ENCODE measurements at places on chromosomes 1 and 21.

DNA sequence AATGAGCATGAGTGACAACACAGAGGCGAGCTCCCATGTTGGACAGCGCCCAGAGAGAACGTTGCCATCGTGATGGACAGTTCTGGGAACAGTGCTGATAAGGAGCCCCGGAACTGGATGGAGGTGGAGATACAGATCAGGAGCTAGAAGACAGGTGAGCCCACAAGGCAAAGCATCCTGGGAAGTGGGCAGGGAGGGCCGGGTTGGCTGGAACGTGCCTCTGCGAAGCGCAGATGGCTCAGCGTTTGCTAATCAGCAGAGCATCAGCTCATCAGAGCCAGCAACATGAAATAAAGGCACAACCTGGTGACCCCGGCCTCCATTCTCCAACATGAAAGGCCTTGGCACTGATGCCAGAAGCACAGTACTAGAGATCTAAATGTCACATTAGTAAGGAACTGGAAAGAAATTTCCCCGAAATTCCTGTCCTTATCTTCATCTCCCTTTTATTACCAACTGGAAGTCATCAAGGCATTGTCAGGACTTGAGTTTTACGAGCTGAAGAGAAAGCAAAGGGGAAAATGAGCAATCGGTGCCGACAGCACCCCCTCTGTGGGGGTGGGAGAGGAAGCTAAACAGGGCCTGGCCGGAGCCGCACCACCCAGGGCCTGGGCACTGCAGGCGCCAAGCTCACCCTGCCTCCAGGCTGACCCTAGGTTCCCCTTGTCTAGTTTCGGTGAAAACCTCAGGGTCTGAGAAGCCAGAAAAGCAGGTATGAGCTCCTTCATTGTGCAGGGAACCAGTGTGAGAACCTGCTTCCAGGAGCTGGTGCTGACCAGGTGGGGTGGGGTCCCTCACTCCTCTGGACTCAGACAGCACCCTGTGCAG is 19.9 kb downstream of the ABCA4 start:
- DNase-seq = no peak

- no peak for DNase-seq
These were observed 142.9 kb downstream of the GLUL start for GRCh38 chr1:182248721-182249120.

- no peak for DNase-seq
These were observed 7.9 kb downstream of the TMEM201 start for GRCh38 chr1:9596415-9597123.

DNA sequence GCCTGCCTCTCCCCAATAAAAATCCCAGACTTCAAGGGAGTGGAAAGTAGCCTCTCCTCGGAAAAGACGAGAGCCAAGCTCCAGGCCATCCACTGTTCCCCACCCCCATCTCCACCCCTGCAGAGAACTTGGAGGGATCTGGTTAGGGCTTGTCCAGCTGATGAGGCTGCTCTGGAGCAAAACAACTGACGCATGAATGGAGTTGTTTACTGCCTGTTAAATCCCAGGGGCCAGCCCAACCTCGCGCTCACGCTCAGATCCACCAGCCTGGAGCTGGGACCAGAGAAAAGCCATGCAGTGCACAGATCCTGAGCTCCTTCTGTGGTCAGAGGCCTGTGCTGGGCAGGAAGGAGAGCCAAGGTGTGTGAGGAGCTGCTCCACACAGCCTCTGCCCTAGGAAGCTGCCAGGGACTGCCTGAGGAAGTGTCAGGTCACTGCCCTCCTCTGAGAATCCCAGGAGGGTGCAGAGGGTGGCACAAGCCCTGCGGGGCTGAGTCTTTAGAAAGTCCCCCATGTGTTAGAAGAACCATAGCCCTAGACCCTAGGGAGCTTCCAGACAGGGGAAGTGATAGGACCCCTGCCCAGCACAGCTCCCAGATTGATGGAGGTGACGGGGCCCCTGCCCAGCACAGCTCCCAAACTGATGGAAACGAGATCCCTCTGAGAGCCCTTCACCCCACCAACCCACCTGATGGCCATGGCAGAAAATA is 109.0 kb upstream of the IPO9 start:
- no peak for DNase-seq

DNA sequence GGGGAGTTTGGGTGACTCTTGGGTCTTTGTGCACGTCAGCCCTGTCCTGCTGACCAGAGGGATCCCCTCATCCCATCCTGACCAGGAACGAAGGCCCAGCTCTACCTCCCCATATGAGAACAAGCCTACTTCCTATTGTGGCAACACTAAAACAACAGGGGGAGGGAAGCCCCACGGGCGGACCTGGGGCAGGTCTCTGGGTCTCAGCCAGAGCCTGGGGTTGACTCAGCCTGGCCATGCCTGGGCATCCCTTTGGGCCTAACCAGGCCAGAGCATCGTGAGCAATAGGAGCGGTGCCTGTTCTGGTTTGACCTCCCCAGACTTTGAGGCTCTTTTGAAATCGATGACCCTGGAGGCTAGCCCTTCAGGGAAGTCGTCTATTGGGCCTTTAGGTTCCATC is 16.8 kb downstream of the RPS6KA1 start:
- no peak for DNase-seq

GRCh38 chr1:114720492-114720891 is 3.9 kb upstream of the NRAS start:
- DNase-seq = no peak

Data from RCC 7860 (cell line).